ENCODE measurements at places on chromosomes 4 and X.
A peak's percentile ranks its signal among the peaks of the same experiment; 100 is the strongest.

DNA sequence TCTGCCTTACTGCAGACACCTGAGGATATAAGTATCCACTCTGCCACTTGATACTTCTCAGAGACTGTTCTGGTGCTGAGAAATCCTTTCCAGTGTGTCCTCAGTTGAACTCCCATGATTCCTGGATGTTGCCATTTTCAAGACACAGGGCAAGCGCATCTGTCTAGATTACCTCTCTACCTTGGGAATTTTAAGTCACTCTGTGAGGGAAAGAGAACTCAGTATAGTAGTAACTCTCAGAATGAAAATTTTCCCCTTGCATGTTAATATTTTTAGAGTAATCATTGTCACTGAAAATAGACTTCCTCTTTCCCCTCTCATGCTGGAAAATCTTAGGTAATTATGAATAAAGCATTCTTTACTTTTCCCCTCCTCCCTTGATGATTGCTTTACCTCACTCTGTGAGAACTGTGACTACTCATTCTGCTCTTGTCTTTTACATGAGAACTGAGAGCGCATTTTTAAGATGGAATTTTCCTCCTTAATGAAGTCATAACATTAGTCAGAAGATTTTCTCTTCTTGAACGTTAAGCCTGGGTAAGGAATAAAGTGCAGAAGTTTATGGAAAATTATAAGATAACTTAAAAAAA, 45.0 kb downstream of the TET2 start:
- no peak for DNase-seq

GRCh38 chrX:7071390-7071789, 76.1 kb upstream of the STS start:
- DNase-seq, result no peak

DNA sequence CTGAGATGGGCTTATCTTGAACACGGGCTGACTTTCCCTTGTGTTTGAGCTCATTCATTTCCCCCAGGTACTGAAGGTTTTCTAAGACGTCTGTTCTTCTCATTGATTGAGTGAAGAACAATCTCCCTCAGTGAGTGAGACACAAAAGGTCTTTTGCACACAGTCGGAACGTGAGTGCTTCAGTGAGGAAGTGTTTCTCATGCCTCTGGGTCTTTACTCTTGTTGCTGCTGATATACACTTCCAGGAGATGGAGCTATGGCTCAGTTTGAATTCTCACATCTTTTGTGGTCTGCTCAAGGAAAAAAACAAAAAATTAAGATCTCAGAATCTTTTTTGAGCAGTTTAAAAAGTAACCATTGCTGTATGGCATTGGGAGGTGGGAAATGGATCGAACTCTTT, 981.9 kb upstream of the TENM3 start:
- peak; percentile 58 for DNase-seq

GRCh38 chr4:66625480-66625879, 919.8 kb downstream of the CENPC start:
- no peak for DNase-seq

DNA sequence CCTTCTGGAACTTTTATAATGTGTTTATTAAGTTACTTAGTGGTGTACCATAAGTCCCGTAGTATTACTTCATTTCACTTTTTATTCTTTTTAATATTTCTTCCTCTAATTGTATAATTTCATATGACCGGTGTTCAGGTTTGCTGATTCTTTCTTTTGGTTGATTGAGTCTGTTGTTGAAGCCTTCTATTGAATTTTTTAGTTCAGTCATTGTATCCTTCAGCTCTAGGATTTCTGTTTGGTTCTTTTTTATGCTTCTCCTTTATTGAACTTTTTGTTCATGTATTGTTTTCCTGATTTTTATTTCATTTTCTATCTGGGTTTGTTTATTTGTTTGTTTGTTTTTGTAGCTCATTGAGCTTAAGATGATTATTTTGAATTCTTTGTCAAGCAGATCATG, 8.8 kb downstream of the CEP44 start:
- peak; percentile 12 for DNase-seq

DNA sequence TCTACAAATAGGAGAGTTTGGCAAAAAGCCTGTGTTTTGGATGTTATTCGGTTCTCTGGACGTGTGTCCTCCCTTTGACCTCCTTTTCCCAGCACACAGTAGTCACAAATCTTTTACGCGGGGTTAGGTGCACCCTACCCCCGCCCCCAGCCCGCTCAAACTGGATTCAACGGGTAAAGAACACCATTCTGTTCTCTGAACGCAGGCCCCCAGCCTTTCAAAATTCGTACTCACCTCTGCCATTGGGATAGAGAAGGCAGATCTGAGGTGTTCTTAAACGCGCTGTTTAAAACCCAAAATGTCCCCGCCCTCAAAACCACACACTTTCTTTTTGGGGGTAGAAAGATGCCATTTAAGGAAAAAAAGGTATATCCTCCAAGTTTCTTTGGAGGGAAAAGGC, 2.7 kb downstream of the LEF1 start:
- DNase-seq, result no peak

DNA sequence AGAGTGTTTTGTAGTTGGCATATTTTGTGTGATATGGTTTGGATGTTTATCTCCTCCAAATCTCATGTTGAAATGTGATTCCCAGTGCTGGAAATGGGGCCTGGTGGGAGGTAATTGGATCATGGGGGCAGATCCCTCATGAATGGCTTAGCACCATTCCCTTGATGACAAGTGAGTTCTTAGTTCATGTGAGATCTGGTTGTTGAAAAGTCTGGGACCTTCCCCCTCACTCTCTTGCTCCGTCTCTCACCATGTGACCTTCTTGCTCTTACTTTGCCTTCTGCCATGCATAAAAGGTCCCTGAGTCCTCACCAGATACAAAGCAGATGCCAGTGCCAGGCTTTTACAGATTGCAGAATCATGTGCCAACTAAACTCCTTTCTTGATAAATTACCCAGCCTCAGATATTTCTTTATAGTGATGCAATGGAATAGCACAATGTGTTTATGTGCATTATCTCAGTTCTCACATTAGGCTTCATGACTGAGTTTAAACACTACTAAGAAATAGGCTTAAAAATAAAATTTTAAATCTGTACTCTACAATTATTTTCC, 1348.8 kb downstream of the STIM2 start:
- DNase-seq, result no peak

DNA sequence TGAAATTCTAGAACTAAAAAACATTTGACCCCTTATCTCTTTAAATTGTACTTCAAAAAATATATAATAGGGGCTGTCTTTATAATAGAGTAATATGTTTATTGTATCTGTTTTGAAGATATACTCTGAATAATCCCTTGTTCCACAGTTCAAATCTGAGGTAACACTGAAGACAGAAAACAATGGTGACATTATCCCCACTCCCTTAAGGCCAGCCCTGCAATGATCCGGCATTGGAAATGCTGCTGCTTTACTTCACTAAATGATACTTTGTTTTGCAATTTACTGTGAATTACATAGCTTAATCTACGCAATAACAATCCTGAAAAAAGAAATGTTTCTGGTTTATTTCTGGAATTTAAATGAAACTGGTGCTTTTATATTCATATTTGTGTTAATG, 34.4 kb upstream of the ZFP42 start:
- no peak for DNase-seq

GRCh38 chr4:36508394-36508793, 227.0 kb downstream of the DTHD1 start:
- DNase-seq, result no peak

GRCh38 chr4:73715659-73716058, 24.7 kb upstream of the CXCL8 start:
- no peak for DNase-seq

DNA sequence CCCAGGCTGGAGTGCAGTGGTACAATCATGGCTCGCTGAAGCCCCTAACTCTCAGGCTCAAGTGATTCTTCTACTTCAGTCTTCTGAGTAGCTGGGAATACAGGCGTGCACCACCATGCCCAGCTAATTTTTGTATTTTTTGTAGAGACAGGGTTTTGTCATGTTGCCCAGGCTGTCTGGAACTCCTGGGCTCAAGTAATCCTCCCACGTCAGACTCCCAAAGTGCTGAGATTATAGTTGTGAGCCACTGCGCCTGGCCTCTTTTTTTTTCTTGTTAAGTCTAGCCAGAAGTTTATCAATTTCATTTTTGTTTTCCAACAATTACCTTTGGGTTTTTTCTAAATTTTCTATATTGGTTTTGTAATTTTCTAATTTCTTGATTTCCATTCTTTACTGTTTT, 100.6 kb downstream of the GC start:
- DNase-seq, result no peak

DNA sequence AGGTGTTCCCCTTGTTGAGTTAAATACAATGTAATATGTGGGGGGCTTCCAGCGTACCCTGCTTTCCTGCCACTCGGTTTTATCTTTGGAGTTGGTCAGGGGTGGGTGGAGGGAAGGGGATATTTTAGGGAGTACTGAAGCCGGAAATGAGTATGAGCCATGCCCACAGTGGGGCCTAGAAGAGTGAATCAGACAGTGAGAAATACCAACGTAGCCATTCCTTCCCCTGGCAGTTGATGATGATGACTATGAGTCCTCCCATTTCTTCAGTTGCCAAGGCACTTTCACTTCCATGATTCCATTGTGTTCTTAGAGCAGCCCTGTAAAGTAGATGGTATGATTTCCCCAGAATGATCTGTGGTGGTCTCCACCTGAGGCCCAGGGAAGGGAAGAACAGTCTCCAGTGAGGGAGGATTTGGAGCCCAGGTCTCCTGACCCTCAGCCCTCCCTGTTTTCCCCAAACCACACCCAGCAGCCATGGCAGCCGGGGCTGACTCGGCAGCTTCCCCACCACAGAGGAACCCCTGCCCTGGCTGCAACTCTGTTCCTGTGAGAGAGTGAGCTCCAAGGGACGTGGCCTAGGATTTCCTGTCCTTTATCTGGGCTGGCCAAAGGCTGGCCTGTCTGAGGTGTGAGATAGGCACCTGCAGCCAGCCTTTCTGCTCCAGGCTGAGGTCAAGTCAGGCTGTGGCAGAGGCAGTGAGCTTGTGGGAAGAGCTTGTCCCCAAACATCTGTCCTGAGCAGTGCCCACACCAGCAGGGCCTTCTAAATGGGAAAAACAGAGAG, 52.7 kb downstream of the STARD8 start:
- no peak for DNase-seq

- no peak for DNase-seq
These were observed 77.0 kb downstream of the GLRA3 start for GRCh38 chr4:174752026-174752425.

- peak; percentile 67 for DNase-seq
These were observed 377.9 kb upstream of the EMCN start for GRCh38 chr4:100895556-100896197.

DNA sequence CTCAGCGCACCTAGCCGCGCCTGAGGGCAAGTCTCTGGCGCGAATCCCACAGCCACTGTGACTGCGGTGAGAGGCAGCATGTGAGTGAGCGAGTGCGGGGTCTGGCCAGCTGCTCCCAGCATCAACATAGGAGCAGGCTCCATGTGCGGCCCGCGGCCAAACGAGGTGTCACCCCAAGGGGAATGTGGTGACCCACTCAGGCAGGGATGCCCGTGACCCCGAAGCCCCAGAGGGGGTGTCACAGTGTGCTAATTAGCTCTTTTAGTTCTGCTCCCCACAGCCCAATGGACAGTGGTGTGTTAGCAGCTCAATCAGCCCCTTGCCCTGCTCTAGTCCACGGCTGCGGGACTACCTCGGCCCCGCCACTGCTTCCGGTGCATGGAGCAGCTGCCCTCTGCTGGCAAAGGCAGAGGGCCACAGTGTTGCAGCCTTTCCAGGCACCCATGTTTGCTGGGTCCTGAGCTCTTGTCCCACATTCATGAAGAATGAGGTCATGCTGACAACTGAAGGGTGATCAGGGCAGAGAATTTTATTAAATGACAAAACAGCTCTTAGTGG, 61.4 kb downstream of the AGA start:
- no peak for DNase-seq

- DNase-seq, result no peak
These were observed 92.8 kb upstream of the TMEM47 start for GRCh38 chrX:34749896-34750295.

DNA sequence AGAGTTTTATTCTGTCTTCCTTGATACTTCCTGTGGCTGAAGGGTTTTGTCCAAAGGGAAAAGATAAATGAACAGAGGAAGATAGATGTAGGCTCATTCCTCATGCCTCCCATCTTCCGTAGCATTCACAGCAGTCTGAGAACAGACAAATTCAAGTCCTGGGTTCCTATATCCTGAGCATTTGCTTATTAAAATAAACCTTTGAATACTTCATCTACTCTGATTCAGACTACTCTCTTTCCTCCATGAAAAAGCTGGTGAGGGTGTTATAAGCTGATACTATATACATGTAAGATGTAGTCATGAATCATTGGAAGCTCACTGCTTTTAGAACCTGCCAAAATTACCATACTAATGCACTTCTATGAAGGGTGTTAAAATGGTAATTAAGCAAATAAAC, 61.2 kb downstream of the GAB1 start:
- no peak for DNase-seq

- DNase-seq, result no peak
These were observed 3.6 kb downstream of the GTPBP6 start for GRCh38 chrX:314781-315595.

DNA sequence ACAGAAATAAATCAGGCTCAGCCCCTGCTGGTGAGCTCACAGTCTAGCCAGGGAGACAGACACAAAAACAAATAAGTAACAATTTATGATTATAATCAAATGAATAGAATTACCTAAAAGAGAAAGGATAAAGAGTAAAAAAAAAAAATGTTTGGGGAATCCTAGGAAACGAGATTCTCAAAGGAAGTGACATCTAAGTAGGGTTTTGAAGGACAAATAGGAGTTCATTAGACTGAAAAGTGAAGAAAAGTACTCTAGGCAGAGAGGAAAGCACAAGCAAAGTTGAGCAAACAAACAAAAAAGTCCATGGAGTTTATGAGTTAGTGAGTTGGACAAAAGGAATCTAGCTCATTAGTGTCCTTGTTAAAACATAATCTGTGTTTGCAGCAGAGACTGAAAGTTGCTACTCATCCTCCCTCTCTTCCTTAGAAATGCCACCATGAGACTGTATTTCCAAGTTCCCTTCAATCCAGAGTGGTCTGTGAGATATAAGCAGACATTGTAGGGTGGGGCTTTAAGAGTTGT, 145.6 kb downstream of the SPATA18 start:
- DNase-seq, result no peak

DNA sequence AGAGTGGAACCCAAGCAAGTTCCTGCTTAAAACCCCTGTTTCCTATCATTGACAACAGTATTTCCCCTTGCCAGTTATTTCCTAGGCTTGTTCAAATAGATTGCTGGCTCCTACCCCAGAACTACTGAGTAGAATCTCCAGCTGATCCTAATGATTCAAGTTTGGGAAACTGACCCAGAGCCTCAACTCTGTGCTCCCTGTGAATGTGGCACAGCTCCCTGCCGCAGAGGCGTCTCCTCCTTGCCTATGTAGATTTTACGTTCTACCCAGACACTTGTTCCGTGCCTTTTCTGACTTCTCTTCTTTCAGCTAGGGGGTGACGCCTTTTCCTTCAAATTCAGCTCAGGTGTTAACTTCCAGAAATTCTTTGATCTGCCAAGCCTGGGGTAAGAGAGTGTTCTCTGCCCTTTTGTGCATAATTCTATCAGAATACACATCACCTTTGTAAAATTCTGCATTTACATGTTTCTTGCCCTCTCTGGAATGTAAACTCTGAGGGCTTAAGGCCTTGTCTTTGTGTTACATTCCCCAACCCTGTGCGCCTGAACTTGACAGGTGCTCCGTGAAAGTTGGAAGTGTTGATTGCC, 4.4 kb downstream of the LSM6 start:
- DNase-seq, result peak; percentile 4
